Suprapubic skin (tissue), 4 donors: ENCODE measurements at places on chromosomes 12 and 14. TPM values are rescaled to one million over a fixed set of nuclear protein-coding genes. Genes with fewer than 3 reads are reported as not detected.

GRCh38 chr12:114018669-114019068 is 52.5 kb upstream of the RBM19 start:
- DNase-seq = no peak

DNA sequence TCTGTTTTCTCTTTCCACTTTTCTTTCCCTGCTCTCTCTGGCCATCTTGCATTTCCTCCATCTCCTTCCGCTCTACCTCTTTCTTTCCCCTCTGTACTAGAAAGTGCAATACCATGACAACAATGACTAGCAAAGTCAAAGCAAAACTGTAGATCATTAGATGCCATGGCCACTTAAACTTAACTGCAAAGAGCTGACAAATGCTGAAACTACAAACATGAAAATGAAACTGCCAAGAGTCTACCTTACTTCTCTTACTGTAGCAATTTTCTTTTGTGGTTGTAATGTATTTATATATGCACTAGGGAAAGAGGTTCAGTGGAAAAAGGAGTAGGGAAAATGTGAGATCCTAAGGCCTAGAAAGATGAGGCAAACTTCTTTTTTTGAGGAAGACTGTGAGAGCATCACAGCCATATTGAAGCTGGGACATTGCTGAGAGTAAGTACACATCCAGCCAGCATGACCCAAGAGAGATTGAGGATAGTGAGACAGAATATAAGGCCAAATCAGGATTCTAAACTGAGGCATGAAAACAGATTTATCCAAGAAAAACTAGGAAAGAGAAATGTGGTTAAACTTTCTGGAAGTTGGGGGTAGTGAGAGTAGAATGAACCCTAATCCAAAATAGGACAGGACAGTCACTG is 276.6 kb upstream of the NAV3 start:
- DNase-seq = no peak

- DNase-seq = no peak
These were observed 17.8 kb upstream of the EMP1 start for GRCh38 chr12:13178568-13179210.

GRCh38 chr12:53325511-53326061 is 4.2 kb upstream of the AAAS start:
- DNase-seq = no peak

GRCh38 chr14:81990312-81990761 is 456.7 kb upstream of the SEL1L start:
- DNase-seq = no peak

The LRTM2 gene
- 0.26 TPM for total RNA-seq

The USP44 gene
- total RNA-seq = 1.4 TPM
